ENCODE measurements at places on chromosomes 12 and 14.

GRCh38 chr12:52710730-52711129 lies 7.4 kb upstream of the KRT77 start:
- DNase-seq = no peak

DNA sequence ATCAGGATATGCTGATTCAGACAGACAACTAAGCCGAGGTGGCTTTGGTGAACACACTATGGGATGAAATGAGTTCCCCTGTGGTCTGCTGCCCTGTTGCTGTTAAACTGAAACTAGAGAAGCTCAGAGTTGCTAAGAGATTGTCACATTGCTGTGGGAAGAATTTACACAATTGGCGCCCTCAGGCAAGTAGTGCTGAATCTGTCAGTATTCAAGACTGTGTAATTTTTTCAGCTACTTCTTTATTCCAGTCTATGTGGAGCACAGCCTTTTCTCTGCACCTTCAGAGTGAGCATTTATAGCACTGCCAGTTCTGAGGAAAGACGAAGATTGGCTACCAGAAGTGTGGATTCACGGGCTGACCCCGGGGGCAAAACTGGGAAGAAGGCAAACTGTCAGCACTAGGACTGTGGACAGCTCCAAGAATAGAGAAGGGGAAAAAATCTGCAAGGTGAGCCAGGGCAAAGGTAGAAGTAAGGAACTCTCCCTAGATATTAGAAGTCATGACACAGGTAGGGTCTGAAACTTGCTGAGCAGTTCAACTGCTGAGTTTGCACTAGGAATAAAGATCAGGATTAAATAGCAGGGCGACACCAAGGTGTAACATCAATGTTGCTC lies 218.8 kb upstream of the TMPO start:
- peak; percentile 9 for DNase-seq

DNA sequence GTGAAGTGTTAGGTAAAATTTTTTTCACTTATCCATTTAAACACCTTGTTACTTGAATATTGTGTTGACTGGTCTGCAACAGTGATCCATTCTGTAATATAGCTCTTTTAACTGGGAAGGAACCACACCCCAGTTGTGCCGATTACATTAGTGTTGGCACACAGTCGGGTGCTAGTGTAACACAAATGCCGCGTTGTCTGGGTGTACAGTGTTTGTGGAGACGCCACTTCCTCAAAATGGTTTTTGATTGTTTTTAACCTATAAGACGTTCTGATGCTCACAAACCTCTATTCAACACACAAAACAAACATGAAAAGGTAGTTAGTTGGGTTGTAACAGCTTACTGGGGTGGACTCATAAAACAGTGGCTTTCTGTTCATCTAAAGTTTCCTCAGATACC lies 48.0 kb upstream of the TRAF3 start:
- no peak for DNase-seq

- DNase-seq = no peak
These were observed 206.4 kb downstream of the PIK3C2G start for GRCh38 chr12:18467620-18468245.

GRCh38 chr12:129215556-129215955 lies 362.3 kb downstream of the GLT1D1 start:
- no peak for DNase-seq

DNA sequence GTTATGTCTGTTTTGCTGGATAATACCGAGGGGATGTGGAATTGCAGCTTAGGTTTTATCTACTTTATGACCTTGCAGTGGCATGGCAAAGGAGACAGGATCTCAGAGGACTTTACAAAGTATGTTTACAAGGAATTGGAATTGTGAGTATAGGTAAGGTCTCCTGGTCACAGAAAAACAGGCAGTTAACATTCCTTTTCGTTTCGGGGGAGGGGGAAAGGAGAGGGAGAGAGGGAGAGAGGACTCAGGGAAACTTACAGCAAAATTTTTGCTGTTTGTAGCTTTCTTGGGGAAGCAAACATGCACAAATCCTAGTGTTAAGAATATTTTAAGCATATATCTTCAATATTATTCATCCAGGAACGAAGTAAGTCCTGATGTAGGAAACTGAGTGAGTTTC lies 590.5 kb upstream of the LRFN5 start:
- no peak for DNase-seq

- DNase-seq = no peak
These were observed 164.7 kb downstream of the ADGRD1 start for GRCh38 chr12:131118371-131118770.

DNA sequence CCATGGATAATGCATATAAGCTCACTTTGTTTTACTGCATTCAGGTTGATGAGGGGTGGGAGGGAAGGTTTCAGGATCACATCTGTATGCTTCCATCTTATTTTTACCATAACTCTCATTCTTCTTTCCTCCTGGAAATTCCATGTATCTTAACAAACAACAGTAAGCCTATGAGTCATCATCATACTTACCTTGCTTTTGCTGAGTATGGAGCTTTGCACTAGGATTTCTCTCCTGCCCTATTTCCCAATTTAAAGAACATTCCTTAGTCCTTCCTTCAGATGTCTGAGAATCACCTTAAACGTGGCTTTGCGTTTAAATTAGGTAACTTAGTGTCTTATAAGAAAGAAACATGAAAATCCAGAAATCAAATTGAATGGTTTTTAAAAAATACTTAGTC lies 1.6 kb upstream of the CLEC14A start:
- DNase-seq = no peak

DNA sequence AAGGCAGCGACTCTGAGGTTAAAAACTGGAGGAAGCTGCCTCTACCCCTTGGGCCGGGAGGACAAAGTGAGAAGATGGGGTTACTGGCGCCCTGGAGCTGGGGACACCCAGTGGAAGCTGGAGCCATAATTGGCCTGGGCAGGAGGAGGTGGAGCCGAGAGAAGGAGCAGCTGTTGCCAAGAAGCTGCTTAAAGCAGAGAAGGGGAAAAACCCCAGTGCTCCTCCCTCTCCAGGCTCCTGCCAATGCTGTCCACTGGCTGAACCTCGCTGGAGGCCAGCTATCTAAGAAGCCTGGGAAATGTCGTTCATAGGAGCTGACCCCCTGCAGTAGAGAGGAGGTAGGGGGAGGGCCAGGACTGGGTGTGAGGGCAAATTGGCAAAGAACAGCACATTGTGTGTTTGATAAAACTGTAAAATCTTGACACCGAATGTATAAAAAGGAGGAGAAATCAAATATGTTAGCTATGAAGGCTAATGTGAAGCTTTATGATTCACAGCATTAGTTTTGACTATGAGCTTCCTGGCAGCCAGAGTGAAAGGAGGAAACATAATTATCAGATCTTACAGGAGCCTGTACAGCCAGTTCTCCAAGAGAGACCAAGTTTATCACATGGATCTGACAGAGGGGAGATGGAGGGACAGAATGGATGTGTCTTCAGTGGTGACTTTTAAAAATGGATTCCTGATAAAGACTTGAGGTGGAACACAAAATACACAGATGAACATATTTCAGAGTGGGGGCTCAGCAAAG lies 9.5 kb downstream of the HHIPL1 start:
- DNase-seq = peak; percentile 74

- no peak for DNase-seq
These were observed 223.4 kb upstream of the BTG1 start for GRCh38 chr12:92369056-92369455.

DNA sequence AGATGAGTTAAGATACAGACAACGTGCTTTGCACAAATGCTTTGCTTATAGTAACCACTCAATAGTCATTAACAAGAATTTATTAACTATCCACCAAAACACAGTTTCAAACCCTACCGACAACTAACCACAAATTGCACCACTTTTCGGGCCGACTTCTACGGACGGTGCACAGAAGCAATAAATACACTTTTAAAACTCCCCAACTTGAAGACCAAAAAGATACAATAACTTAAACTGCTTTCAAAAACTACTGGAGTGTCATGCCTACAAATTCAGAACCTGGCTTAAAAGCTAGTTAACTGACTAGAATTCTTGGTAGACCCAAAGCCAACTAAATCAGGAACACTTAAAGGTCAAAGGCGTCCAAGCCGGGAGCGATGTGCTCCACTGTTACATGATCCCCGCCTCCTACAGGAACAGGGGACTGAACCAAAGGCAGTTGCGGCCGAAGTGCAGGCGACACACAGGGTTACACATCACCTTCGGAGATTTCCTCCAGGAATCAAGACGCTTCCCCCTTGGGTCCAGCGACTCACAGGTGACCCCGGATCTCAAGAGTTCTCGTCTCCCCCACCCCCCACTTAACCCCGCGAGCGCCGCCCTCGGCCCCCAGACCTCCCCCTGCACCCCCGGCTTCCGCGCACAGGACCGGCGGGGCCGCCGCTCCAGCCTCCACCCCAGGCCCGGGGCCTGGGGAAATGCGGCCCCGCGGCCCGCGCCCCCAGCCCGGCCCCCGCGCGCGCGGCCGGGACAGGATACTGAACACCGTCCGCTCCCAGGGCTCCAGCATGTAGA lies 507 bp downstream of the SPTSSA start:
- DNase-seq = peak; percentile 68

- DNase-seq = no peak
These were observed 10.3 kb upstream of the AMN start for GRCh38 chr14:102911991-102912761.

- no peak for DNase-seq
These were observed 2.3 kb downstream of the JDP2 start for GRCh38 chr14:75430116-75430515.

DNA sequence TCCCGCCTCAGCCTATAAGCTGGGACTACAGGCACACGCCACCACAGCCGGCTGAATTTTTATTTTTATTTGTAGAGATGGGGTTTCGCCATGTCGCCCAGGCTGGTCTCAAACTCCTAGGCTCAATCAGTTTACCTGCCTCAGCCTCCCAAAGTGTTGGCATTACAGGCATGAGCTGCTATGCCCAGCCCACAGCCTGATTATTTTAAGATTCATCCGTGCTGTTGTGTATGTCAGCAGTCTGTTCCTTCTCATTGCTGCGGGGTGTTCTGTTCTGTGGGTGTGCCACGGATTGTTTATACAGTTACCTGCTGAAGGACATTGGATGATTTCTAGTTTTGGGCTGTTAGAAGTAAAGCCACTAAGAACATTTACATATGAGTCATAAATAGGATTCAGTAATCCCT lies 9.6 kb upstream of the EP400 start:
- DNase-seq = no peak

DNA sequence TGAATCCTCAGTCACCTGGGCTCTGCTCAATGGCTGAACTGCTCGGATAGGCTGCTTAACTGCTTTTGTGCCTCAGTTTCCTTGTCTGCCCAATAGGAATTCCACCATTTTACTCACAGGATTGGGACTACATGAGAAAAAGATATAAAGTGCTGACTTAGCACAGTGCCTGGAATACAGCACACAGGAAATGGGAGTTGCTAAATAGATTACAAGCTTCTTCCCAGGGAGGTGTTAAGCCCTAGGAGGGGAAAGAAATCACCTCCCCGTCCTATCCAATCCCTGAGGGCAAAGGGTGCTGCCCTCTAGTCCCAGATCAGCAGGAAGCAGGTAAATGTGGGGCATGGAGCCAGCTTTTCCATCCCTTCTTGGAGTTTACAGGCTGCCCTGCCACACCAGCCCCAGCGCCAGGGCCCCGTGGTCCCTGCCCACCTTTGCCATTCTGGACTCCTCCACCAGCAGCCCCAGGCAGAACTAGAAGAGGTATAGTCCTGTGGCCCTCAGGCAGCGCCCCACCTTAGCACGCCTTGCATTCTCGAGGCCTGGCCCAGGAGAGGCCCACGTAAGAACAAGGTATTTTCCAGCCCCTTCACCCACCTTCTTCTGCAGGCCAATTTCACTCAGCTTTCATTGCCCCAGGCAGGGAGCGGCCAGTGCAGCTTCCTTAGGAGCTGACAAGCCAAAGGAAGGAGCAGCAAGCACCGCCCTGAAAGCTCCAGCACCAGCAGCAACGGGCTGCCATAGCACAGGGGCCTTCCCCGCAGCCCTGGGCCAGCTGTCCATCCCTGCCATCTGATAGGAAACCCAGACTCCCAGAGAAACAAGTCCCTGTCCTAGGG lies 28.8 kb upstream of the RPLP0 start:
- DNase-seq = peak; percentile 68

- no peak for DNase-seq
These were observed 130.8 kb upstream of the ATP2B1 start for GRCh38 chr12:89839444-89839843.

GRCh38 chr12:6221146-6221545 lies 20.9 kb downstream of the CD9 start:
- no peak for DNase-seq

DNA sequence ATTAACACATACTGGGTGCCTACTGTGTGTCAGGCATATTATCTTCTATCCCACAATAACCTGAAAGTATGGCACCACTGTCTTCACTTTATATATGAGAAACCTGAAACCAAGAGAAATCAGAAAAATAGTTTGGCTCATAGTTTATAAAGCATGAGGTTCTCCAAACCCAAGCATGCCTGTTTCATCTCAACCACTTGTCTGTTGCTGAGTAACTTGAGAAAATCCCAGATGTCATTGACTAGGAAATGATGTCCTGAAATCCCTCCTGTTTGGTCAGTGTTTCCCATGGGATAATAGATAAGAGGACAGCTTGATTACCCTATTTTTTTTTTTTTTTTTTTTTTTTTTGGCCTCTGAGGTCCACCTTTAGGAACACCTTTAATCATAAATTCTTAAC lies 2.6 kb upstream of the IFNG-AS1 start:
- peak; percentile 7 for DNase-seq

DNA sequence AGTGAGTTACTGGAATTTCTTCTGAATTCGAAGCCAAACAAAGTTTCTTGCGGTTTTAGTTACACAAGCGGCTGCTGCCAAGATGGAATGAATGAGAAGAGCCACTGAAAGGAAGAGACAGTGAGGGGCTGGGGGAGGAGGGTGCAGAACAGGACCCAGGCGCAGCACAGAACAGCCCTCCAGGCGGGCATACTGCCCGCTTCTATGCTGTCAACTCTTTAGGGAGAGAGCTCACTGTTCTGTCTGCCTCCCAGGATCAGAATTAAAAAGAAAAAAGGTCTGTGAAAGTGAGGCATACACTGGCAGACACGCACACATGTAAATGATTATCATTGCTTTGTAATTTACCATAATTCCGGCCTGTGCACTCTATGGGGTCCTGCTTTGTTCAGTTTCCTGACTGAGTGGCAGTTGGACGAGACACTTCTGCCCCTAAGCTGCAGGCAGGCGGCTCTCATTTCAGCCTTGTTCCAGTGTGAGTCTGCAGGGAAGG lies 231.6 kb downstream of the CACNA1C start:
- peak; percentile 87 for DNase-seq

DNA sequence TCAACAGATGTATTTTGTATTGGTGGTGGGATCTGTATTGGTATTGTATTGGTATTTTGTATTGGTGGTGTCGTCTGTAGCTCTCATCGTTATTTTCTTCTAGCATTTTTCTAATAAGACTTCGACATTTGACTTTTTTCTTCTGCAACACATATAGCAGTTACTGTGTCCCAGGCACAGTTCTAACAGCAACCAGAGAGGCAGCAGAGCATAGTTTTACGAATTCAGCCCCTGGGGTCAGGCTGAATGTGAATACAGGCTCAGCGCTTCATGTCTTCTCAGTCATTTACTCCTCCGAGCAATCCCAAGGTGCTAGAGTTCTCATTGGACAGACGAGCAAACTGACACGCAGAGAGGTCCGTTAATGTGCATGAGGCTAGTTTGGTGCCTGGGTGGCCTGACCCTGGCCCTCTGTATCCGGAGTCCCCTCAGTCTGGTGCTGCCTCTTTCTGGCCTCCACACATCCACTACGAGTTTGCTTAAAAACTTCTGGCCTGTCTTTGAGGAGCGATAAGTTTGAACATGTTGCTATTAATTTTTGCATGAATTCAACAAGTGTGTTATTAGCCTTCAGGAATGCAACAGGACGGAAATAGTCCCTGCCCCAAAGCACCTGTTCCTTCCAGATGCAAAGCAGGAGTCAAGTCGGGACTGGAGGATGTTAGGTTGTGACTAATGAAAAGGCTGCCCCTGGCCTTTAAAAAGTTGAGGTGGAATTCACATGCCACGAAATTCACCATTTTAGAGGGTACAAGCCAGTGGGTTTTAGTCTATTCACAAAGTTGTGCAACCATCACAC lies 87.0 kb downstream of the GLT1D1 start:
- DNase-seq = no peak
